ENCODE measurements at places on chromosomes 3 and 15.

DNA sequence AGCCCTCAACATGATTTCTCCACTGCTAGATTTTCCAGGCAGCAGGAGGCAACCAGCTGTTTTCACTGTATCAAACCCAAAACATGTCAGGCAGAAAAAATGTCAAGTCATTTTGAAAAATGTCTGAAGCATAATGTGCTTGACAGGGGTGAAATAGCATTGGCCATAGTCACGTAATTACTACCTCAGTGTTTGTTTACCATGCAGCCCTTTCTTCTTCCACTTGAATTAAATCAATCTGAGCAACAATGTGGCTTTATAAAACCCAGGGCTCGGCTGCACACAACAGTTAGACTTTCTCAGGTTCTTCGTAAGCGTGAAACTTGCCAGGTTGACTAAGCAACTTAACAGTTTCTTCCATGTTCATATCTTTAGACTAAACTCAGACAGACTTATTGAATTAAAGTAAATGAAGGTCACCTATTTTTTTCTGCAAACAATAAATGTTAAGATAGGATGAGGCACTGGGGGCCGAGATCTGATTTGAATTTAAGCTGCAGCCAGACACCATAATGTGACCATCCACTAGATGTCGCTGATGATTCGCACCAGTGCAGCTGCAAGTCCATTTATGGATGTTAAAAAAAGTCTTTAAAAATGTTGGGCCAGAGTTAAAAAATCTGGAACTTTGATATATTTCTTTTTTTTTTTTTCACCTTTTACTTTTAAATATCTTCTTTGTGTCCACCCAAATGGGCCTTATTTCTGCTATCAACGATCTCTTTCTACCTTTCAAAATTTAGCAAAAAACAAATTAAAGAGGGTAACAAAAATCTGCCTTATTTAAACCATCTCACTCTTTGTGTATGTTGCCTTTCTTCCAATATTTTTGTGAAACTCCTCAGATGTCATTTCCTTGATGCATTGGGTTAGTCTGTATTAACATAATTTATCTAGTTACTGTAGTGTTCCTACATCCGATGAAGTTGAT lies 305.9 kb downstream of the CACNA2D3 start:
- DNase-seq, result no peak

DNA sequence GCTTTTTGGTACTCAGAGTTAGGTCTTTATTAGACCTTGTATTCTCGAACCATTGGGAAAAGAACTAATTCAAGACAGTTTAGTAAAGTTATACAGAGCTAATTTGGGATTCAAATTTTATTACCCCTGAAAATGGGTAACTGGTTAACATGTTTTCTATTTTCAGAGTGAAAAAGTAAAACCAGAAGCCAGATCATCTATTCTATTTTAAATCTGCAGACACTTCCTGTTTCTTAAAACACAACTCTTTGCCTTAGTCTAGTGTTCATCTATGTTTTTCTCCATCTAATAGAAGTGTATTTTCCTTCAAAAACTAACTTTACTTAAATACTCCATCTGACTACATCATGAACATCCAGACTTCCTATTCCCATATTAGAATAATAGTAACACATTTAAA lies 113.4 kb downstream of the CCNL1 start:
- no peak for DNase-seq

DNA sequence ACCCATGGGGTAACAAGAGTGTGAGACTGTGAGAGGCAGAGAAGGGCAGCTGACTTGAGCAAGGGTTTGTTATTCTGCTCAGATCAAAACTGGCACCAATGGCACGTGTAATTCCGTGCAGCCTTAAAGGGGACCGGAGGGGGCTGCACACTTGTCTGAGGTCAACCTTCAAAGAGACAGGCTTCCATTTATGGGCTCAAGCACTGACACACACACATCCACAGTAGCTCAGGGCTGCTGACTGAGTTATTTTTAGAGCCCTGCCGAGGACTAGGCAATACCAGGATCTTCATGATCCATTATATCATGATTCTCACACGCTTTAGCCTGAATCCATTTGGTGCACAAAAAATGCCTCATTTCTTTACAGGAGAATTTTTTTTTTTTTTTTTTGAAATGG lies 20.6 kb upstream of the SPTBN5 start:
- DNase-seq, result no peak

GRCh38 chr3:120775411-120775810 lies 32.9 kb downstream of the GTF2E1 start:
- DNase-seq, result no peak

GRCh38 chr3:72116226-72116625 lies 331.3 kb upstream of the PROK2 start:
- no peak for DNase-seq

- DNase-seq, result no peak
These were observed 95.6 kb downstream of the ADCY5 start for GRCh38 chr3:123353227-123353849.

DNA sequence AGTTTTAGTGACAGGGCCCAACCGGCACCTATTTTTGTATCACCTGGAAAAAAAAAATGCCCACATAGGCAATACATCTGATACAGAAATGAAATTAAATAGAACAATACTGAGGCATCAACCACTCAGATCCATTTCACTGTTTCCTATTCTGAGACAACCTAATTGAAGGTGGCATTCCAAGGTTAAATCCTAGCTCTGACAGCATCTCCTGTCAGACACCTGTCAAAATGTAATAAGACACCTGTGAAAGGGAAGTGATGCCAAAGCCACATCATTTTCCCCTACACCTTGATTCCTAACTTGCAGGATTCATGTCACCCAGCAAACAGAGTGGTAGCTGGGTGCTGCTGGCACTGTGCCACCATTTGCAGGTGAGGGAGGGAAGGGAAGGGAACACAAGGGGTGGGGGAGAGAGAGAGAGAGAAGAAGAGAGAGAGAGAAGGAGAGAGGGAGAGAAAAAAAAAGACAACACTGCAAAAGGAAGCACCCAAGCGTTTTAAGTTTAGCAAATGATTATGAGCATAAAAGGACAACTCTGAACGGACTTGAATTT lies 1044.6 kb upstream of the CFAP20DC start:
- no peak for DNase-seq

DNA sequence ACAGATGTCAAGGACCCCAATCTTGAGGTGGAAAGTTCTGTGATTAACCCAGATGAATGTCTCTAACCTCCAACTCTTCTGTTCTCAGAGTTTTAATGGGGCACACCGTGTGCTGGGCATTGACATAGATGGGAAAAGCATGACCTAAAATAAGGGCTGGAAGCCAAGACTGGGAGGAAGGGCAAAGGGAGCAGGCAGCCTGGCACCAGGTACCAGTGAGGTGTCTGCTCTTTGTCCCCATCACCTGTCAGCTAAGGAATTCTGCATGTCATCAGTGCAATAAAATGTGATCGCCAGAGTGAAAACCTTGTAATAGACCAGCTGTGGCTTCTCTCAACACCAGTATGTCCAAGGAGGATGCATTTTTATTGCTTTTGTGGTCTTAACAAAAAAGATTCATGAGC lies 143.5 kb upstream of the TPM1 start:
- no peak for DNase-seq

GRCh38 chr3:81426826-81427577 lies 334.4 kb downstream of the GBE1 start:
- DNase-seq, result no peak

GRCh38 chr15:56250626-56251025 lies 6.9 kb upstream of the RFX7 start:
- no peak for DNase-seq

- no peak for DNase-seq
These were observed 6.8 kb downstream of the LTK start for GRCh38 chr15:41506796-41507341.

DNA sequence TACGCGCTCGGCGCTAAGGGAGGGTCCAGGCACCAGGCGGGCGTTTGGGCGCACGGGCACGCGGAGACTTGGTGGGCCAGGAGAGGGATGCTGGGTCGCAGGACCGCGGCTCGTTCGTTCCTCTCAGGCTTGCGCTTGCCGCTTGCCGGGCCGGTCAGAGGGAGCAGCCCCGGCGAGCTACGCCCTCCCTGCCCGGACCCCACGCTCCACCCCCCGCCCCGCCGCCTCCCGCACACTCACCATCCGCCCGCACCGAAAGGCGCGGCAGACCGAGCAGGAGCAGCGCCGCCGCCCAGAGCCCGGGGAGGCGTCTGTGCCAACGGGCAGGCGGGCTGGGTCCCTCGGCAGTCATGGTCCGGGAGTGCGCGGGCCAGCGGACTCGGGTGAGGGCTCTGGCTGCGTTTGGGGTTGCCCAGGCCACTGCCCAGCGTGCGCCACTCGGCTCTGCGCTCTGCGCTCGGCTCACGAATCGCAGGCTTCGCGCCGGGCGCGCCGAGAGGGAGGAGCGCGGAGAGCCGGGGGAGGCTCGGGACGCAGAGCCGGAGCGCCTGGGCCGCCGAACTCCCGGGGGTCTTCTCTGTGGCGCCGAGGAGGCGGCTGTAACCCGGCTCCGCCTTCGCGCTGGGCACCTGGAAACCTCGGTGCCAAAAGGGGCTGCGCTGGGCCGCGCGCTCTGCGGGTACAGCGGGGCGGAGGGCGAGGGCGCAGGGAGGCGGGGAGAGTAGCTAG lies at the start of gene SUSD5:
SUSD5 (minus strand) TSS at position 365 of the 729 bp plus-strand sequence; CDS start at position 352, 13 bp downstream.
- DNase-seq, result no peak

- no peak for DNase-seq
These were observed 286.4 kb upstream of the BCHE start for GRCh38 chr3:166123576-166123975.

DNA sequence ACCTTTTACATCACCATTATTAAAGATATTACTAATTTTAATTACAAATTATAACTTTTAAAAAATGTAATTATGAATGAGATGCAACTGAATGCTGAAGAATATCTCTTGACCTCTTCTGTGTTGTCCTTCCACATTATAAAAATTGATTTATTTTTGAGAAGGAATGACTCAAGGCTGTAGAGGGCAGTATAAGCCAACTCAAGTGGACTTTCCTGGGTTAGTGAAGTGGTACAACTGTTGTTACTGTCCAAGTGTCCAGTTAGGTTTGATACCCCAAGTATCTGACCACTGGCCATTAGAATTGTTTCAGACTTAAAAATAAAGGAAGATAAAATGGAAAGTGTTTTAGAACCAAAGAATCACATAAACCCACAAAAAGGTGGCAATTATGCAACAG lies 51.9 kb downstream of the BBX start:
- no peak for DNase-seq
